Stimulated activated CD4-positive, alpha-beta T cell treated with anti-CD3 and anti-CD28 coated beads, Interleukin-4, amount 100 ng/mL, for 4 hours (primary cell): ENCODE measurements at places on chromosomes 5 and 9.

- DNase-seq, result no peak
These were observed 94.0 kb downstream of the ZNF462 start for GRCh38 chr9:106956971-106957370.

DNA sequence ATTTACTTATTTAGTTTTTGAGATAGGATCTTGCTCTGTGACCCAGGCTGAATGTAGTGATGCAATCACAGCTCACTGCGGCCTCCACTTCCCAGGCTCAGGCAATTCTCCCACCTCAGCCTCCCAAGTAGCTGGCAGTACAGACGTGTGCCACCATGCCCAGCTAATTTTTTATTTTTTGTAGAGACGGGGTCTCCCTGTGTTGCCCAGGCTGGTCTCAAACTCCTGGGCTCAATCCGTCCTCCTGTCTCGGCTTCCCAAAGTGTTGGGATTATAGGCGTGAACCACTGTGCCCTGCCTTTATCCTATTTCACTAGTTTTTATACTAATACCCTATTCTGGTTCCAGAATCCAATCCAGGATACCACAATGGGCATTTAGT is 6.8 kb downstream of the RPS14 start:
- DNase-seq, result no peak

DNA sequence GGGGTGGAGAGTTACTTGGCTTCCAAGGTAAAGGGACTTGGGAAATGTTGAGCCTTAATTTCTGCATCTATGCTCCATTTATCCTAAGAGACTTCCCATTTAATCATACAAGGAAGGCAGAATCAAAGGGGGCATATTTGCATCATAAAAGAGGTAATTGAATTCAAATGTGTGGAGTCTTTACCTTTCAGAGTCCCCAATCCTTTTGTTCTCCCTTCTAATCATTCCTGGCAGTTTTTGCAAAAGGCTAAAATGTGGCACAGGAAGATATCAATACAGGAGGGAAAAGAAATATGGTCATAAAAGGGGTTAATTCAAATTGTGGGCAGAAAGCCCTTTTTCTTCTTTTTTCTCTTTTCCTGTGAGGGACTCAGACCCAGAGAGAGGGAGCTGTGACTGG is 69.5 kb downstream of the SFXN1 start:
- no peak for DNase-seq

GRCh38 chr9:112404508-112404932 is 24.6 kb downstream of the HSDL2 start:
- no peak for DNase-seq

- DNase-seq, result no peak
These were observed 247.1 kb downstream of the NFIB start for GRCh38 chr9:14066831-14067230.

DNA sequence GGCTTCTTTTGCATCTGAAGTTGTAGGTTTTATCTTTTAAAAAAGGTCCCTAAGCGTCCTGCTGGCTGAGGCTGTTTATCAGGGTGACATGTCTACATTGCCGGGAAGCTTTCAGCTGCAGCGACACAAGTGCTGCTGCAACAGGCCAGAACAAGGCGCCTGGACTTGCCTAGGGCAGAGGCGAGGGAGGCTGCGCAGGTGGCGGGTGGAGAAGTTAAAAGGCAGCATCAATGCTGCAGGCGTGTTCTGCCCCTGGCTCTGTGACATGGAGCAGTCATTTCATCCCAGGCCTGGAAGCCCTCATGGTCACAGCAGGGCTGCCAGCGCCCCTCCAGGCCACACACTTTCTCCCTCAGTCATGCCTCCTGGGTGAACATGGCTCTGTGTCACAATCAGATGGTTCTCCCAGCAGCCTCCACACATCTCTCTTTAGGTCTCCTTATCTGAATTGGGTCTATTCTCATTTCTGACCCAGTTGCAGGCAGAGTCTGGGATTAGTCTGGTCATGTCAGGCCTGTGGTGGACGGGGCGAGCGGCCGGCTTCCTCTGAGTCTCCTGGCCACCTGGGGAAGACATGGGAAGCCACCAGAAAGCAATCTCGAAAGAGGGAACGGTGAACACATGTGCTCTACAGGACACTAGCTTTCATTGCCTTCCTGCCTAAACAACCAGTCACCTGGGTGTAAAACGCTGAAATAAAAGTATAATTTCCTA is 41.3 kb downstream of the IRX2 start:
- no peak for DNase-seq

DNA sequence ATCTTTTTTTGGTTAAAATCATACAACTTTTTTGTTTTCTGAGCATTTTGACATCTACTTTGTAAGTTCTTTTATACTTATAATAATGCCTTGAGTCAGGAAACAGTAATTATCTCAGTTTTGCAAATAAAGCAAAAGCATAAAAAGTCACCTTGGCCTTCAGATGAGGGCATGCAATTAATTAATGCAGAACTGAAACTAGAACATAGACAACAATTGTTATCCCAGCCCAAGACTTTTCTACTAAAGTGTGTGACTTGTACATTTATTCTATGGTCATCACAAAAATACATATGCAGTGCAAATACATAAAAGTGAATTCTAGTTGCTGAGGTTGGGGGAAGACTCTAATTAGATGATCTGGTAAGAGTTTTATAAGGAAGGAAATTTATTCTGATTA is 179.9 kb downstream of the ST8SIA4 start:
- DNase-seq, result no peak

DNA sequence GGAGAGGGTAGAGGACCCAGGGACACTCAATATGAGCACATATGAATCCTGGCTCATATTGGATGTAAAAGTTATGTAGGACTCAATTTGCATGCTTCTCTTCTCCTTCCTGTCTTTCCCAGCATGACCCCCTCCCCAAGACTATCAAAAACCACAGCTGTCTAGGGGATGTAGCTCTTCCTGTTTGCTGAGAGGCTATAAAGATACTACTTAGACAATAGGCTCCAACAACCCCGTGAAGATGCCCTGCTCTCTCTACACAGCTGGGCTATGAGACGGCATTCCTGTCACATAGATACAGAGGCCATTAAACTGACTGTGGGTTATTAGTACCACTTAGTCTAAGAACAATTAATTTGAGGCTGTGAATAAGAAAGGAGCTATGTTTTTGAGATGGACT is 56.5 kb upstream of the PCSK1 start:
- no peak for DNase-seq

- DNase-seq, result no peak
These were observed 42.4 kb downstream of the TRIO start for GRCh38 chr5:14185326-14186058.

DNA sequence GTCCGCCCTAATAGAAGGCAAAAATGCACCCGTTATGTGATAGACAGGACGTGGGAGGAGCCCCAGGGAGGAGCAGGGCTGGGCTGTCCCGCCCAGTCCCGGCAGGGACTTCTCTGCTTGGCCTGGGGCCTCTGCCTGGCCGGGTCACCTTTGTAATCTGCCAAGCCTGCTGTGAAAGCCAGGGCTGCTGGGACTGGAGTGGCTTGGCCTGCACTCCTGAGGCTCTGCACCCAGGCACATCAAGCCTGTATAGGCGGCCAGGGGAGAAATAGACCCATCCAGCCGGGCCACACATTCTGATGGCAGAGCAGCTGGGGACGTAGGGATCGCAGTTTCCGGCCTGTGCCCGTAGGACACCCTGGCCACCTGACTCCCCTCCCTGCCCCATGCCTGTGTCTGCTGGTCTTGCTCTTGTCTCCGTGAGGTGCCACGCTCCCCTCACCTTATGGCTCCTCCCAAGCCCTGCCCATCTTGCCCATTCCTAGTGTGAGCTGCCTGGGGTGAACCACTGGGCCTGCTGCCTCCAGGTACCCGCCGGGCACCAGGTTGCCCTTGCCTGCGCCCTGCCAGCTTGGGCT is 28.1 kb downstream of the DYNC2I2 start:
- no peak for DNase-seq

- no peak for DNase-seq
These were observed 21.9 kb downstream of the DRD1 start for GRCh38 chr5:175422058-175422457.

DNA sequence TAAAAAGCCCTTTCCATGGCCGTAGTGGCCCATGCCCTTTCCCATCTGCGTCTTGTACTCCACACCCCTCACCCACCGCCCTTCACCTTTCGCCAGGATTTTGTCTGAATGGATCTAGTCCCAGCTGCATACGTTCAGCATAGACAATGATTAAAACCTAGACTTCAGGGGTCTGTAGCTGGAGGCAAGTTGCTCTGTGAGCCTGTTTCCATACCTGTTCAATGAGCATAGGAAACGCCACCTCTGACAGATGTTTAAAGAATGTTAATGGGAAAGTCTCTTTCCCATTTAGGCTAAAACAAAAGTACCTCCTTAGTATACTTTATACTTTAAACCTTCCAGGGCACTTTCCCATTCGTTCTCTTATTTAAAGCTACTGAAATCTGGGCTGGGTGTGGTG is 105.7 kb downstream of the SPRY4 start:
- DNase-seq, result no peak

DNA sequence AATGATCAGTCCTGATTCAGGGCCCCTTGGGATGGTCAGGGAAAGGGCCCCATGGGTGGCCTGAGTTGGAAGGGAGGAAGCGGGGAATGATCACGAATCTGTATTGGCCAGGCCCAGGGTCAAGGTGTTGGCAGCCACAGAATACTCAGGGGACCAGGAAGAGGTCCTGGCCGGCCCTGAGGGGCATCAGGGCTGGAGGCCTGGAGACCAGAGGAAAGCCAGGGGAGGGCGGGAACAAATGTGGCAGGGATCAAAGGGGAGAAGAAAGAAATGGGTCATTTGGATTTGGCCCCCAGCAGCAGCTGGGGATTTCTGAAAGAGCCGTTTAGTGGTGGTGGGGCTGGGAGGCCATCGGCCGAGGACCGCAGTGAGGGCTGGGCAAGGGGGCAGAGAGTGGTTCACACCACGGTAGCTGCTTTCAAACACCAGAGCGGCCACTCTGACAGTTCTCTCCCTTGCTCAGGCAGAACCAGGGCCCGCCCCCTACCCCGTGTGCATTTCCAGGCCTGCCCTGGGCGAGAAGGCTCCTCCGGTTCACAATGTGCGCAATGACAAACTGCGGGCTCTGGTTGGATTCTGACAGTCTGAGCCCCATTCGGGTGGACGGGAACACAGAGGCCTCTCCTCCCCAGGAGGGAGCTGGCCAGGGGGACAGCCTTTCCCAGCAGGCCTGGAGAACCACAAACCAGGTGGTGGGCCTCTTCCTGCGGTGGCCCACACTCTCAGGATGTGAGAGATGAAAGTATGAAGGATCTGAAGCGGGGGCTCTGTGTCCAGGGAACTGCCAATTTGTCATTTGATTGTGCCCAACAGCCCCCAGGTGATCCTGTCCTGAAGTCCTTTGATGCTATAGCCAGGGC is 220.3 kb upstream of the IER5L start:
- no peak for DNase-seq

DNA sequence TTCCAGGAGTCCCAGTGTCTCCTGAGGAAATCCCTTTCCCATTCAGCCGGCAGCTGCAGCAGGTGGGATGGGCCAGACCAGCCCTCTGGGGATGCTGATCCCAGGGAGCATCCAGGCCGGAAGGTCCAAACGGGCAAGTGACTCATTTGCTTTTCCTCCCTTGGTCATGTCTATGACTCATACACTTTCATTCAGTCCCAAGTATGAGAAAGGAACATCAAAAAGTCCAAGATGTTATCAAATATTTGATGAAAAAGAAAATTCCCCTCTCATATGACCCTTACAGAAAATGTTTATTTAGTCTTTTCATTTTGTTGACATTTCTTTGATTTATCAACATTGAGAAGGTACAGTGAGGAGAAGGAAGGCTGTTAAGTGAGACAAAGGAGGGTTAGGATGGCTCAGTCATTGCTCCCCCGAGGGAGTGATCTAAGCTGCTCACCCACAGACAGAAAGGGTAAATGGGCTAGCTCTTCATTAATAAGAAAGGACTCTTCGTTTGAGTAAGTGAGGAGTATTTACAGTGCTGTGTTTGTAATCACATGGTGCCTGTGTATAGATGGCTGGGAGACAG is 117.6 kb upstream of the ANKRD55 start:
- DNase-seq, result no peak

DNA sequence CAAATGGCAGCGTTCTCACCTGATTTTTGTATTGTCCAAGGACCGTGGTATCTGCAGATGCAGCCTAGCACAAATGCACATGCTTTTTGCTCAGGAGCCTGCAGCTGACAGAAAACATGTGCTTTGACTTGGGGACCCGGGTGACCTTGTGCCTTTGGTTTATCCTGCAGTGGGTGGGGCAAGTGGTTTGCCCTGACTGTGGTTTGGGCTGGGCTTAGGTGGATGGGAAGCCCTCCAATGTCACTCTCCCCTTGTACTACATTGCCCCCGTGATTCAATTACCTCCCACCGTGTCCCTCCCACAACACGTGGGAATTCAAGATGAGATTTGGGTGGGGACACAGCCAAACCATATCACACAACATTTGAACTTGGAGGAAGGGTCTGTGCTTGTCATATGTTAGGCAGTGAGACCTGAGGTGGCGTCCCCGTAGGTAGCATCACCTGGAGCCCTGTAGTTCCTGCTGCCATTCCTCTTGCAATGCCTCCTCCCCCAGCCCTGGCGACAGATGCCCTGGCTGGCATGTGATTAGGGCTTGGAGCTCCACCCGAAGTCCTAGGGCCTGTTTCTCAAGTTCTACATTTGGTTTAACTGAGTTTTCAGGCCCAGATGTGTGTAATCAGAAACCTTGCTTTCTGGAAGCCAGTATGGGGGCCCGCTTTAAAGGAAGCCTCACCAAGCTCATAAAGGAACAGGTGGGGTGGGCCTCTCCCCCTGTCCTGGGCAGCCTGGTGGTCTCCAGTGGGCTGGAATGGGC is 2.1 kb downstream of the ANKRD33B start:
- no peak for DNase-seq

GRCh38 chr9:130348341-130348740 is 82.8 kb downstream of the HMCN2 start:
- DNase-seq, result no peak

DNA sequence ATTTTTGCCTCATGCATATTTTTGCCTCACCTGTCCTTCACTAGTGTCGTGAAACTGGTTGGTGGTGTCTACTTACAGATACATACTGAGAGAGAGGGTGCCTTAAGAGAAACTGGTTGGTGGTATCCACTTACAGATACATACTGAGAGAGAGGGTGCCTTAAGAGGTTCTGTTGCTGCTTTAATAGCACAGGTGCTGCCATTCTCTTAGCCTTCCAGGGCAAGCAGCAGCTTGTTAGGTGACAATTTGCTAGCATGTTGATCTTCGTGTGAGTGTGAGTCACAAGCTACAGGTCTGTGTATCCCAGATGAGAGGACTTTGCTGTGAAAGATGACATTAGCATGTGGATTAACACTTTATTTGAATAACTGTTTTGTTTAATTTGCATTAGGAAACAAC is 1.4 kb downstream of the PTTG1 start:
- no peak for DNase-seq

GRCh38 chr5:78286290-78286689 is 8.2 kb downstream of the AP3B1 start:
- no peak for DNase-seq

- DNase-seq, result no peak
These were observed 48.0 kb upstream of the CEP78 start for GRCh38 chr9:78187763-78188484.

DNA sequence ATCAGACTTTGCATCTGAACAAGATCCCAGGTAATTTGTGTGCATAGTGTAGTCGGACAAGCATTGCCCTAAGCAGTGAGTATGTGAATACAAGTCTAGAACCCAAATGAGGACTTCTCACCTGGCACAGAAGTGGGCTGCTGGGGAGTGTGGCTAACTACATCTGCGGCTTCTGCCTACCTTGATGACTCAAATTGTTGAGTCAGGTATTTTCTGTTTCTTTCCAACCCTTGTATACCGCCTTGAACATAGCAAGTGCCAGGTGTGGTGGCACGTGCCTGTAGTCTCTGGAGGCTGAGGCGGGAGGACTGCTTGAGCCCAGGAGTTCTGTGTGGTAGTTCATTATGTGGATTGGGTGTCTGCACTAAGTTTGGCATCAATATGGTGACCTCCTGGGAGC is 7.9 kb upstream of the JADE2 start:
- no peak for DNase-seq

- DNase-seq, result no peak
These were observed 90.7 kb downstream of the ANKRD33B start for GRCh38 chr5:10654566-10654965.
